NCI-H345 (cell line): ENCODE measurements at places on chromosomes 13 and 19.

- no peak for DNase-seq
Observed at GRCh38 chr19:49631014-49631588, 8.8 kb downstream of the RRAS start.

- no peak for DNase-seq
Observed at GRCh38 chr19:13262450-13262849, 112.2 kb downstream of the IER2 start.

- DNase-seq, result no peak
Observed at GRCh38 chr19:42285541-42285941, 16.4 kb upstream of the PRR19 start.

GRCh38 chr19:37218592-37218935 lies 550 bp downstream of the ZNF383 start:
- no peak for DNase-seq

DNA sequence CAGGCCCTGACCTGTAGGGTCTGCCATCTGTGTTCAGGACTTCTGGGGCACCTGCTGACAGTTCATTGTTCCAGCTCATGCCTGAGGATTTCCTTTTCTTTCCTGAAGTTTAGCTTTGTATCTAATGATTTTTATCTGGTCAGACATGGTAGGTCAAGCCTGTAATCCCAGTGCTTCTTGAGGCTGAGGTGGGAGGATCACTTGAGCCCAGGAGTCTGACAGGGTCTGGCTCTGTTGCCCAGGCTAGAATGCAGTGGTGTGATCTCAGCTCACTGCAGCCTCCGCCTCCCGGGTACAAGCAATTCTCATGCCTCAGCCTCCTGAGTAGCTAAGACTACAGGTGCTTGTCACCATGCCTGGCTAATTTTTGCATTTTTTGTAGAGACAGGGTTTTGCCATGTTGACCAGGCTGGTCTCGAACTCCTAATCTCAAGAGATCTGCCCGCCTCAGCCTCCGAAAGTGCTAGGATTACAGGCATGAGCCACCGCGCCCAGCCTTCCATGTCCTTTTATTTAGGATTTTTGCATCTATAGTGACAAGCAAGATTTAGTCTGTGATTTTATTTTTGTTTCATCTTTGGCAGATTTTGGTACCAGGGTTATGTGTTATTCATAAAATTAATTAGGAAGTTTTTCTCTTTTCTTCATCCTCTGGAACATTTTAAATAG lies 33.2 kb downstream of the CHST8 start:
- DNase-seq, result no peak

GRCh38 chr19:10379880-10380312 lies 476 bp downstream of the TYK2 start:
- no peak for DNase-seq

- DNase-seq, result no peak
Observed at GRCh38 chr19:1411255-1412191, 4.1 kb downstream of the DAZAP1 start.
